ENCODE measurements at places on chromosomes 1 and 21.

DNA sequence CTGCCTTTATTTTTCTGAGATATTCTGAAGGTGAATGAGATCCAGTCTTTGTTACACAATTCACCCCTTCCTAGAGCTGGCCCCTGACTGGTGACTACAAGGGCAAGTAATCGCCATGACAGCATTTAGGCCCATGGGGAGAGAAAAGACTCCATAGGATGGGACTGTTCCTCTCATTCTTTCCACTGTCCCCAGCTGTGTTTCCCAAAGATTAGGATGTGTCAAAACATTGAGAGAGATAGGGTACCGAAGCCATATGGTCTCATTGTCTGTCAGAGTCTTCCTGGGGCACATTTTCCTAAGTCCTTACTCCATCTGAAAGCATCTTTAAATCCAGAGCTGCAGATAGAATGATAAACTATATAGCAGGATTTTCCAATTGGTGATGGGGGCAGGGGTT, 423.5 kb downstream of the OMA1 start:
- no peak for DNase-seq

DNA sequence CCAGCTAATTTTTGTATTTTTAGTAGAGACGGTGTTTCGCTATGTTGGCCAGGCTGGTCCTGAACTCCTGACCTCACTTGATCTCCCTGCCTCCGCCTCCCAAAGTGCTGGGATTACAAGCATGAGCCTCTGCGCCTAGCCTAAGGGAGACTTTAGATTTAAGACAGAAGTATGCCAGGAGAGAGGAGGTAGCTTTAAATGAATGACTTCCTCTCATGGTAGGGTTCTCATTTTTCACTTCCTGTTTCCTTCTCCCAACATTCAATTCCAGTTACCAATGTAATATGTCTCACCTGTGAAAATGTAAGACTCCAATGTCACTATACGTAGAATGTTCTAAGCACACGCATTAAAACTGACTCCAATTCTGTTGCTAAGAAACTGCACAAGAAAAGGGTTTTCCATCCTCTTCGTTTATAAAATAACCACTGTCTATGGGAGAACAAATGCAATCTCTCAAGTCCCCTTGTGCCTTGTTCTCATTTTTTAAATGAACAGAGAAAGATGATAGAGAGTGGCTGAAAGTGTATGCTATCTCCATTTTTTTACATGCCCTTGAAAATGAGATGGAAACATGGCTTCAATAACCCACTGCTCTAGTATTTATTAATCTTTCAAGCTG, 140.0 kb downstream of the SLC45A1 start:
- peak; percentile 45 for DNase-seq

DNA sequence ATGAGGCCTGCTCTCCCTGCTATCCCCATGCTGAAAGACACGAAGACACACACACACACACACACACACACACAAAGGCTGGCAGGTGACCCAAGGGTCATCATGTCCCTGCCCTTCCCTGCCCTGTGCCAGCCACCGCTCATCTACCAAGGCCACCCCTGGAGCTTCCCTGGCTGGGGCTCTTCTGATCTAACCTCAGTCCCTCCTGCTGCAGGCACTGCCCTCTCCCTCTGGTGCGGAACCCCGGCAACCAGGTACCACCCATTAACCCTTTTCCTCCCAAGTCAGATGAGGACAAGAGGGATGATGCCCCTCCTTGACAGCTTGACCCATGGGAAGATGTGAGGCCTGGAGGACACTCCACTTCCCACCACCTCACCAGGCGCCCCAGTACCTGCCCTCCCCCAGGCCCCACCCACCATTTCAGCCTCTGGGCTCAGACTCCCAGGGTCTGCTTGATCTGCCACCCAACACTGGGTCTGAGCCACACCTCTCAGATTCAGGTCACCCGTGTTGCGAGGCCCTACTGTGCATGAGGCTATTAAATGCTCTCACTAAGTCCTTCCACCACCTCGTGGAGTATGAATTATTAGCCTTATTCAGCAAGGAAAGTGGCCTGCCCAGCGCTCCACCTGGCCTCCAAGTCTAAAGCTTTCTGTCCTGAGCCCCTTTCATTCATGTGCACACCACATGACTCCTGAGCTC, 2.5 kb downstream of the SDC3 start:
- no peak for DNase-seq

DNA sequence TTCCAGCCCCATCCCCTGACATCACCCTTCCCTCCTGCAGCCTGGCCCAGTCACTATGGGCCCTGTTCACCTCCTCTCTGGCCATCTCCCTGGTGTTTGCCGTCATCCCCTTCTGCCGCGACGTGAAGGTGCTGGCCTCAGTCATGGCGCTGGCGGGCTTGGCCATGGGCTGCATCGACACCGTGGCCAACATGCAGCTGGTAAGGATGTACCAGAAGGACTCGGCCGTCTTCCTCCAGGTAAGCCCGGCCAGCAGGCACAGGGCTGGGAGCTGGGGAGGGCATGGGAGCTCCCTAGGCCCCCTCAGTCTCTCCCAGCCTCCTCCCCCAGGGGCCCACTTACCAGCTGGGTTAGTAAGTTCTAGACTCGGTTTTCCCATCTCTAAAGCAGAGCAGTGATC, 52.1 kb downstream of the ELK4 start:
- no peak for DNase-seq

GRCh38 chr1:32861904-32862695, 8.6 kb downstream of the FNDC5 start:
- no peak for DNase-seq
